Activated CD4-positive, alpha-beta T cell treated with anti-CD3 and anti-CD28 coated beads for 1 hour (primary cell): ENCODE measurements at places on chromosomes 3 and 15.

DNA sequence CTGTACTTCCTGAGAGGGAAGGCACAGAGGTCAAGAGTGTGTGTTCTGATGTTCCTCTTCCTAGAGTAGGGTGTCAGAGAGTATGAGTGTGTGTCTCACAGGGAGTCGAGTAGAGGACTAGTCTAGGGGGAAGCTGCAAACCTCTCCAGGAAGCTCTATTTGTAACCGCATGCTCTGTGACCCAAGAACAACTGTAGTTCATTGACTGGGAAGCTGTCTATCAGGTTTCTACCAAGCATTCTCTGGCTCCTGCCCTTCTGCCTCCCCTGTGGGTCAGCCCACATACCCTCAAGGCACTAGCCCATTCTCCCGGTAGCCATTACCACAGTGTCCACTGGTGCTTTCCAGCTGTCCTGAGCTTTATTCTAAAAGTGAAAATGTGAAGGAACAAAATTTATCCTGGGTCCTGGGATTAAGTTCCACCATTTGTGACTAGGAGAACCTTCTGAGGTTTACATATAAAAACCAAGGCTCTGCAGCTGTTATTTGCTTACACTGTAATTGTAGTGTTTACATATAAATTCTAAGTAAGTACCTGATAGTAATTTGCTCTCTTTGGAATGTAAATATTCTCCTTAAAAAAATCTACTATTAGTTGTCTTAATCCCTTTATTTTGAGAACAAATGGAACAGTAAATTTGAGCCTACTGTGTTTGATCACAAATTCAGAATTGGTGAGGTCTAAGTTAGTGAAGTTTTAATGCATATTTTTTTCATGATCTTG, 40.7 kb downstream of the MYRIP start:
- DNase-seq, result no peak

DNA sequence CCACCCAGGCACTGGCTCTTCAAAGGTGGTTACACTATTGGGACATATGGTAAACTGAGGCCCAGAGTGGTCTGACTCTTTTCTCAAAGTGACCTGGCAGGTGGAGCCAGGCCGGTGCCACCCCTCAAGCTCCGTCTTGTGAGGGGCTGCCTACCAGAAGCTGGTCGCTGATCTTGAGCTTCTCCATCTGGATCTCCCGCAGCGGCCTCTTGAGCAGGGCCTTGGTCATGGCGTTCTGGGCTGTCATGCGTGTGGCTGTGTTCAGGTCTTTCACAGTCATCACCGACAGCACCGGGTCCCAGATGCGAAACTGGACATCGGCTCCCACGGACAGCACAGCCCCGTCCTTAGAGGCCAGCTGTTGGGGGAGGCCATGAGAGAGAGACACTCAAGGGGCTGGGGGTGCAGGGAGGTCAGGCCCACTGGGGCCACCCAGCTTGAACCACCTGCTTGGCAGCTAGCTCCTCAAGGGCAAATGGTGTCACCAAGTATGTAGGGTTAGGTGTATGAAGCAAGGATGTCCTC, 3.6 kb downstream of the STOML1 start:
- no peak for DNase-seq

GRCh38 chr3:72259755-72260587, 475.0 kb upstream of the PROK2 start:
- no peak for DNase-seq

DNA sequence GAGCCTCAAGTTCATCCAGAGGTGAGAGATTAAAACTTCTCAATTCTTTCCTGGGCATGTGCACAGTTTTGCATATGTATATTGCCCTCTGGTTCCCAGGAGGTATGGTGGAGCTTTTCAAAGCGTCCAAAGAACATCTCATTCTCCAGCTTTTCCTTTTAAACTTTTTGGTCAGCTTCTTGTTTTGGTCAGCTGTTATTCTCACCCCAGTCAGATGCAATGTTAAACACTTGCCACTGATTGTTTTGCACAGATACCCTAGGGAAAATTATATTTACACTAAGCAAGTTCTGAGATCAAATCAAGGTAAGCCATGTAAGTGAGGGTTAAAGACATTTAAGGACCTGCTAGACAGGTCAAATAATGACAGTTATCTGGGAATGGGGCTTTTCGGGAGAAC, 261.3 kb downstream of the EDEM1 start:
- no peak for DNase-seq

GRCh38 chr3:50418850-50419249, 59.5 kb upstream of the TMEM115 start:
- DNase-seq, result no peak

- DNase-seq, result no peak
Measured at GRCh38 chr3:2156244-2156847, 57.7 kb downstream of the CNTN4 start.

DNA sequence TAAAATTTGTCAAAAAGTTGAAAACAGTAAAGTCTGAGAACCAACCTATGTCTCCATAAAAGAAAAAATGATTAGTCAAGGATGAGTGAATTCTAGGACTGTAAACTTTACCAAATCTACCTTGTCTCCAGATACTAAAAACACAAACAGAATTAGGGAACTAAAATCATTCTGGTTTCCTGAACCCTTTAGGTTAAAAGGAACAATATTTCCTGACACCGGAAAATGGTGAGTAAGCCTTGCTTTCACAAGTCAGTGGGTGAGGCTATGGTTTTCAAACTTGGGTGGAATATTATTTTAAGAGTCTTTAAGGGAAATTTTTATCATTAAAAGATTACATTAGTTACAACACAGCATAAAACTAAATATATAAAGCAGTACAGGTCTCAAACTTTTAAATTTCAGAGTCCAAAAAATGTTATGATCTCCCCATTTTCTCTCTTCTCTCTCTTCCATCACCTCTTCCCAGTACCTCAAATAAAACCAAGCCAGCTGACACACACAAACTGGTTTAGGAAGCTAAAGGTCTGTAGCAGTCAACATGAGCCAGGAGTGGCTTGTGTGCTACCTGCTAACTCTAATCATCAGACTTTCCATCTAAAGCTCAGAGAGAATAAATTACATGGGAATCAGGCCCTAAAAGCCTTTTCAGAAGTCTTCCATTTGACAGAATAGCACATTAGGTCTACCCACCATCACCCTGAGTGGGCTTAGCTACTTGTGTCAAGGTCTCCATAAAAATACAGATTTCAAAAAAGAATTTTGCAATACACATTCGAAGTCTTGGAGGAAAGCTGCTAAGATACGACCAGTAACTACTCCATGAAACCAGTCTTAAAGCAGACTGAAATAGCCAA, 2.2 kb downstream of the SLC12A6 start:
- no peak for DNase-seq
